NCI-H446 treated with DMSO at 0.1 percent for 48 hours (cell line): ENCODE measurements at places on chromosomes 7 and 10.

DNA sequence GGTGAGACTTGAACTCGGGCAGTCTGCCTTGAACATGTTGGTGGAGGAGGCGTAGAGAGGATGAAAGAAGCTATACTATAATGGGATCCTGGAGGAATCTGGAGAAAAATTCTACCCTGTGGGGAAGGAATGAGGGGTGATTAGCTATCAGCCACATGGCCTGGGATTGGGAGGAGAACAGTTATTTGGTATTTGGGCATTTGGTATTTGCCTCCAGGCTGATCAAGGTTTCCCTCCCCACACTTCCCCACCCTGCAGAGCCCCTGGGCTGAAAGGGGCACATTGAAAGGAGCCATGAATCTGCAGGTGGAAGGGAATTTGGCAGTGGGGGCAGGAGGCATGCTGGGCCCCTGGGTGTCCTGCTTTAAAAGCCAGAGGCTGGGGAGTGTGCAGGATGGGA lies 235.3 kb downstream of the INHBA start:
- no peak for DNase-seq

GRCh38 chr7:157111311-157111710 lies 27.4 kb upstream of the UBE3C start:
- DNase-seq, result no peak

DNA sequence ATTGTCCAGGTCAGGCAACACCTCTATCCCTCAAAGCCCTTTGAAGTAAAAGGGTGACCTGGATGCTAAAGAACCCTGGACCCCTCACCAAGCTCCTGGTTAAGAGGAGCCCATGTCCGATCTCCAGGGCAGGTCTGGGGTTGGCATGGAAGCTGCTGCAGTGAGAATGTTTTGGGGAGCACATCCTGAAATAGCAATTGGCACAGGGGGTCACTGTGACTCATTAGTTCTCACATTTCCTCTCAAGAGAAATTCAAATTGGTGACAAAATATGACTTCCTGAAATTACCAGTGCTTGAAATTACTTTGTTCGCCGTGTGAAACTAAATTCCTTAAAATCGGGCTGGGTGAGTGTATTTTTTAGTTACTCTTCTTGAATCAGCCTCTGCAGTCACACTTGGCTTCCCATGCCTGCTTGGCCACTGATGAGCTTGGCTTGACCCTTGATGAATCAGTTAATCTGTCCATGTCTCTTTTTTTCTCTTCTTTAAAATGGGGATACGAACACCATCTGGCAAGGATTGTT lies 18.8 kb upstream of the ARHGAP22 start:
- no peak for DNase-seq

- peak; percentile 93 for DNase-seq
Measured at GRCh38 chr10:68720793-68721672, at the start of gene CCAR1. Gene CCAR1, plus strand, starts transcription at chr10:68721239. Its CDS starts 1,266 bp downstream, at chr10:68722505.

- DNase-seq, result no peak
Measured at GRCh38 chr7:69259445-69259844, 338.8 kb upstream of the AUTS2 start.
